Stimulated activated CD8-positive, alpha-beta memory T cell treated with anti-CD3 and anti-CD28 coated beads, Interleukin-7, amount 100 ng/mL, for 1 hour (primary cell): ENCODE measurements at places on chromosomes 13 and 19.

GRCh38 chr13:75445717-75446499 is 36.1 kb downstream of the TBC1D4 start:
- no peak for DNase-seq

DNA sequence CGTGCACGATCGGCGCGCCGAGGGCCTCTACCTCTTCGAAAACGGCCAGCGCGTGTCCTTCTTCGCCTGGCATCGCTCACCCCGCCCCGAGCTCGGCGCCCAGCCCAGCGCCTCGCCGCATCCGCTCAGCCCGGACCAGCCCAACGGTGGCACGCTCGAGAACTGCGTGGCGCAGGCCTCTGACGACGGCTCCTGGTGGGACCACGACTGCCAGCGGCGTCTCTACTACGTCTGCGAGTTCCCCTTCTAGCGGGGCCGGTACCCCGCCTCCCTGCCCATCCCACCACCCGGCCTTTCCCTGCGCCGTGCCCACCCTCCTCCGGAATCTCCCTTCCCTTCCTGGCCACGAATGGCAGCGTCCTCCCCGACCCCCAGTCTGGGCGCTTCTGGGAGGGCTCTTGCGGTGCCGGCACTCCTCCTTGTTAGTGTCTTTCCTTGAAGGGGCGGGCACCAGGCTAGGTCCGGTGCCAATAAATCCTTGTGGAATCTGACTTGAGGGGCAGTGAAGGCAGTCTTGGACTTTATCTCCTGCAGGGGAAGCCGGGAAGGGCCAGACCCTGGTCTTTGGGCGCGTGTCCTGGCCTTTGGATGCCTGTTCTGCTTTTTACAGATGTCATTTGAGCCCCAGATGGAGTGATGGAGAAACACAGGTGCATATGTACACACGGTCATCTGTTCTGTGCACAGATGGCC is 2.2 kb downstream of the CLEC11A start:
- no peak for DNase-seq

- no peak for DNase-seq
These were observed 1.4 kb upstream of the KCNN1 start for GRCh38 chr19:17965370-17966128.

GRCh38 chr19:18932216-18932841 is 8.7 kb downstream of the HOMER3 start:
- peak; percentile 70 for DNase-seq

DNA sequence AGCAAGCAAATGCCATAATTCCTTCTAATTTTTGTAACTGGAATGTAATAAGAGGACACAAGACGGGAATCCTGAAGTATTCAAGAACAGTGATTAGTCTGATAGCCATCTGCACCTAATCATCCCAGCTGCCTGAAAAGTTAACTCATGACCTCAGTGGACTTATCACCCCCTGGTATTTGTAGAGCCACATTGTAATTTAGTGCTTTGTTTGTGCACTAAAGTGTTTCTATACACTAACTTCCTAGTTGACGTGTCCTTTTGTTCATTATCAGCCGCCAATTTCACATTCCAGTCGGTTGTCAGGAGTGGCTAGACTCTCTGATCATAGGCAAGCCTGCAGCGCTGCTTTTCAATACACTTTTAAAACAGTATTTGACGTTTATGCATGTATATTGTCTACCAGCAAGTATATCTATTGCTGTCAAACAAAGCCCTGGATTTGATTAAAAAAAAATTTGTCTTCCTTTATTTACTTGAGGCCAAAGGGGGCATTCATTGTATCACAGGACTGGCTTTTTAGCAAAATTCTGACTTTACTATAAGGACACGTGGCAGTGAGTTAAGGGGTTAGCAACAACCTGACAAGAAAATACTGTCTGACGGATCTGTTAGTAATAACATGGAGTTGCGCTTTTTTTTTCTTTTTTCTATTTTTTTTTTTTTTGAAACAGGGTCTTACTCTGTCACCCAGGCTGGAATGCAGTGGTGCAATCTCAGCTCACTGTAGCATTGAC is 10.4 kb upstream of the SOX21 start:
- DNase-seq: no peak

GRCh38 chr13:19960653-19960976 is 2.1 kb downstream of the ZMYM2 start:
- DNase-seq: no peak

GRCh38 chr13:62551588-62551987 is 1135.9 kb upstream of the PCDH20 start:
- no peak for DNase-seq

DNA sequence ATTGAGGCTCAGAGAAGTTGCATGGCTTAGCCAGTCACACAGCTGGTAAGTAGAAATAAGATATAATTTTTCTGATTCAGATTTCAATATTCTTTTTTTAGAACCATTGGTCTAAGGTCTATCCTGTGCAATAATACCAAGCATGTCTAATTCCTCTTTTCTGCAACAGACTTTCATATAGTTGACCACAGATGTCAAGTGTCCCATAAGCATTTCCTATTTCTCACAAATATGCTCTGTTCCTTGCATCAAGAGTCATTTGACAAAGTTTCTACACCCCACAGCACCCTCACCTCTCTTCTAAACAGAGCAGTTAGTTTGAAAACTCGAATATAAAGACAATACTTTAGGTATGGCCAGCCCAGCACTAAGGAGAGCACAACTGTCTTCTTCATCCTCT is 26.8 kb upstream of the SACS start:
- no peak for DNase-seq
